ENCODE measurements at places on chromosomes 13 and 19.
A peak's percentile ranks its signal among the peaks of the same experiment; 100 is the strongest.

GRCh38 chr13:26914148-26914547 is 153.6 kb upstream of the GPR12 start:
- DNase-seq: no peak

GRCh38 chr13:39455521-39456175 is 147.3 kb downstream of the LHFPL6 start:
- no peak for DNase-seq

GRCh38 chr19:3346677-3347353 is 19.6 kb upstream of the NFIC start:
- no peak for DNase-seq

GRCh38 chr13:84303035-84303434 is 420.8 kb upstream of the SLITRK1 start:
- DNase-seq: no peak

DNA sequence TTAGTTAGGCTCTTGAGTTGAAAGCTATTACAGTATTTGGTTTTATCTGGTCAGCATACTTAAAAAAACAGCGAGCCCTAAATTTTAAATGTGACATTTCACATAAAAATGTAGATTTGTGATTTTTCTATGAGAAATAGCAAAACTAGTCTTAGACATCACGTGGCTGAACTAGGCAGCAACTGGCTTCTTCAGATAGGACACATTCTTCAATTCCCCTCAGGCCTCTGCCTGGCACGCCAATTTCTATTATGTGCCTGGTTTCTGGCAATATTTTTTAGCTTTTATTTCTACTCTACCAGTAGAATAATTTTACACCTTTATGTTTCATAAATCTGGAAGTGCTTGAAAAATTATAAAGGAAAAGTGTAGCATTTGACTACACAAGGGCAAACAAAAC is 433.7 kb downstream of the DIAPH3 start:
- DNase-seq: no peak

GRCh38 chr13:44795176-44795575 is 194.1 kb downstream of the NUFIP1 start:
- DNase-seq: no peak

GRCh38 chr19:2973229-2973628 is 4.1 kb upstream of the TLE6 start:
- no peak for DNase-seq

DNA sequence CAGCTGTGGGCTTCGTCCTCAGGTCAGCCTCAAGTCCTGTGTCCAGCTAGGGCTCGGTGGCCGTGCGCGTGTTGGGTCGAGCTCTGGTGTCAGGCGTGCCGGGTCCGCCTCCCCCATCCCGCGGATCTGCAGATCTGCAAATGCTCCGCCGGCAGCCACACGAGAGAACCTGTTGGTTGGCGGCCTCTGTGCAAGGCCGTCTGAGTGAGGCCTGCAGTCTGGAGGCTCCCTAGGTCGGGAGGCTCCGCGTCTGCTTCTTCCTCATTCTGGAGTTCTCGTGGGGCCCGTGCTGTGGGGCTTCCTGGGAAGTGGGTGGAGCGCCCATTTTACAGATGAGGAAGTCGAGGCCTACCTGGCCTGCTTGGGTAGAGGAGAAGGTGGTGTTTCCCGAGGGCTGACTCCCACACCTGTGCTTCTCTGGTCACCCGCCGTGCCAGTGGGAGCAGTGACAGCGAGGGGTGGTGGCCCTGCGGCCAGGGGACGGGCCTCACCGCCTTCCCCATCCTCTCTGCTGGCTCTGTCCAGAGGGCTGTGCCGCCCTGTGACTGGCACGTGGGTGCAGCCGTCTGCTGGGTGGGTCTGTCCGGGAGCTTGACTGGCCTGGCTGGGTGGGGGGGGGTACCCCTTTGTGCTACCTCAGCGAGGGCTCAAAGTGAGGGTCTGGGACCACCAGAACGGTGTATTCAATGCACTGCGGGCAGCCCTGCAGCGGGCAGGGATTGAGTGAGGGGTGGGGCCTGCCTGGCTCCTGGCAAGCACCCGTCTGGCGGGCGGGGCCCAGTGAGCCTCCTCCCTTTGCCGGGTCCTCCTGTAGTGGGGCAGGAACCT is 3.3 kb downstream of the CSNK1G2 start:
- DNase-seq: no peak

GRCh38 chr13:100254002-100254401 is 165.1 kb downstream of the PCCA start:
- no peak for DNase-seq

- no peak for DNase-seq
Measured at GRCh38 chr13:26480246-26480855, 77.1 kb upstream of the WASF3 start.

DNA sequence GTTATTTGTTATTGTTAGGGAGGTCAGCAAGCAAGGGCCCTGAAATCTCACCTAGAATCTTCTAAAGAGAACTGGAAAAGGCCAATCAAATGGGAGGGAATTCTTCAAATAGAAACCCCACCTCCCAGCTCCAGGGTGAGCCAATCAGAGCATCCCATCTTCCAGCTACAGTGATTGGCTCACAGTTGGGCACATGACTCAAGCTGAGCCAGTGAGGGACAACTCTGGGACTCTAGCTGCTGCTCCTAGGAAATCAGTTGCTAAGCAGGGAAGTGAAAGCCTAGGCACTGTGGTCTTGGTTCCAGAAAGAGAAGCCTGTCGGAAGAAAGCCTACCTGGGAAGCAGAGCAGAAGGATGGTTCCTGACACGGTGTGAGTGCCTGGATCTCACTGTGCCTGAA is 13.4 kb downstream of the TM6SF2 start:
- DNase-seq: peak; percentile 74

DNA sequence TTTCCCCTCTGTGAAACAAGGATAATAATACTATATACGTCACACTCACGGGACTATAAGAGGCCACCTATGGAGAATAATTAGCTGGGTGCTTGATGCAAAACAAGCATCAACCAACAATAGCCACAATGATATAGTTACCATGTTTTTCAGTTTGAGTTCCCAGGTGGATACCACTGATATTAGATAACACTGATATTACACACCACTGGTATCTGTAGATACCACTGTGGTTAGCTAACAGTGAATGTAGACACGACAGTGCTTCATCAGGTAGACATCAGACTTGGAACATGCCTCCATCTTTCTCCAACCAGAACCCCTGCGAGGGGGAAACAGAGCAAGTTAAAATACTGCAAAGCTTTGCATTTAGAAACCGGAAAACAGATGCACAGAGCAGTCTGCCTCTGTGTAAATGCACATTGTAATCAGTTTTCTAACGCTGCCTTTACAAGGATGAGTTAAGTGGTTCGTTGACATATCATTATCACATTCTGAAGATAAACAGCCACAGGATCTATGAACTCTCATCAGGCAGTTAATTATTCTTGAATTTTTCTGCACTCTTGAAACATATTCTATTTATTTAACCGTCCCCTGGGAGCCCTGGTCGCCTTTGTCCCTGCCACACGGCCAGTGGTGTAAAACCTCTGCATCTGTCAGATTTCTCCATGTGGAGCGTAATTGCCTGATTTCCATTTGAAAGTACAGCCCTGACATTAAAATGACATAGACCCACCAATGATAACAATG is 80.7 kb downstream of the RNASEH2B start:
- peak; percentile 32 for DNase-seq

DNA sequence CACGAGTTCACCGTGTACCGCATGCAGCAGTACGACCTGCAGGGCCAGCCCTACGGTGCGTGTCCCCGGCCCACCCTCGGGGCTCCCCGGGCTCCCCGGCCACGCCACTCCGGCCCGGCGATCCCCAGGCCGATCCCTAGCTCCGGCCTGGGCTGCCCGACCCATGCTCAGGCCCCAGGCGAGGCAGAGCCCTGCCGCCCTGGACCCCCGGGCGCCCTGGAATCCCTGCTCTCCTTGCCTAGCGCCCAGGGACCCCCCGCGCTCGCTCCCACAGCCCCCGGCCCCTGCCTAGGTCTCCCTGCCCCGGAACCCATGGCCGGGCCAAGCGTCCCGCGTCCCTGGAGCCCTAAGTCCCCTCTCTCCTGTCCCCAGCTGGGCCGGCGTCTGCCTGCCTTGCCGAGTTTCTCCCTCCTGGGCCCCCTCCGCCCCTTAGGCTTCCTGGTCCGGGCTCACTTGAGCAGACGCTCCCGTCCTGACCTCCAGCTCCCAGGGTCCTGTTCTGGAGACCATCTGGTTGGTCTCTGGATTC is 494 bp downstream of the NCLN start:
- no peak for DNase-seq

DNA sequence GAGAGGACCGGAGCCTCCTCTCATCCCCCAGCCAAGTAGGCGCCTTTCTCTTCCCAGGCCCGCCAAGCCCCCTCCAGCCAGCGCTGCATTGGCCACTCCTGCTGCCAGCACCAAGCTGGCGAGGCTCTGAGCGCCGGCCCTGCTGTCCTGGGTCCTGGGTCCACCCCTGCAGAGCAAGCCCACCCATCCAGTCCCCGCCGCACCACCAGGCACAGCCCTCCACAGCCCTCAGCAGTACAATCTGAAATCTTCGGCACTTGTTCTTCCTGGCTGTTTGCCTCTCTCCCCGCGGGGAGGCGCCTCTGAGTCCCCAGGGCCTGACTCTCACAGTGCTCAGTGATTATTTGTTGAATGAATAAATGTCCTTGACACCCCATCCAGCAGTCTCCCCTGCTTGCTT is 236.4 kb upstream of the SGCG start:
- DNase-seq: no peak

- no peak for DNase-seq
Measured at GRCh38 chr19:19096641-19097627, 33.1 kb downstream of the SLC25A42 start.

DNA sequence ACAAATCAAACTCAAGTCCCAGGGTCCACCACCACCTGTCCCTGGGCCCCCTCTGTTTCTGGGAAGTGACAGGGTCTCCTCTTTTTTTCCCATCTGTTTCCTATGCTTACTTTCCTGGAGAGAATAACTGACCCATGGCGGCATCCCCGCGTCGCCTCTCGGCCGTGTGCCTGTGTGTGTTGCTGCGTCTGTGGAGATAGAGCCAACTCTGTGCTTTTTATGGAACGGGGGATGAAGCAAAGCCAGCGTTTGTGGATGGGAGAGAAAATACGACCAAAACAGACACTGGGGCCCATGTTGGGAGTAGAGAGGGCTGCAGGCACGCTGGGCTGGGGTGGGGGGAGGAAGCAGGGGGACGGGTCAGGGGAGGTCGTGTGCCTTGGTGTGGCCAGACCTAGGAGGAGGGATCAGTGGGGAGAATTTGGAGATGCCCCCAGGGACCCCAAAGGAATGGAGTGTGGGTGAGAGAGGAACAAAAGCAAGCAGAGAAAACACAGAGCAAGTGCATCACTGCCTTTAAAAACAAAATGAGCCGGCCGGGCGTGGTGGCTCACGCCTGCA is 16.6 kb downstream of the PLK5 start:
- DNase-seq: no peak

GRCh38 chr13:36680913-36681312 is 7.1 kb downstream of the SERTM1 start:
- DNase-seq: no peak

DNA sequence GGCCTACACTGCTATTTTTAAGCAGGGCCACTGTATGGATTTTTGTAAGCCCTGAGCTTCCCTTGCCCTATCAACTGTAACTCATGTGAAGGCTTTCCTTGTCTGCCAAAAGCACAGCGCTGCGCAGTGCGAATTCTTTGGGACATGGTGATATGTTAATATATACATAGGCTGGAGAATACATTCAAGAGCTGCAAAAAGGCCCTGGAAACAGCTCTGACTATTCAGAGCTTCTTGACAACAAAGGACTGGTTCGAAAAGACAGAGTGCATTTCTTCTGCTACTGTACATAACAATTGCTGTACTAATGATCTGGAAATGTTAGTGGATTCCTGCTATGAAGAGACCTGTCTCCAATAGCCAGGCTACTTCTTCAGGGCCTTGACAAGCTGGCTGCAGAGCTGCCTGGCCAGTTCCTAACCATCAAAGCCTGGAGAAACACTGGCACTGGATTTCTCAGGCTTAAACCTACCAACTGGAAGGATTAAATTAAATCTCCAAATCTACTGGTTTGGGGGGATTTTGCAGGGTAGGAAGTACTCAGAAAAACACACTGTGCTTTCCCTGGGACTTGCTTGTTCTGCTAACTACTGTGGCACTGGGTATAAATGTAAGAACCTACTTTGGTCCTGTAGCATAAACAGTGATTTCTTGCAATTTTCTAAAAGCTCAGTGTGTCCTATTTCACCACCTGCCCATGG is 246.9 kb downstream of the DNAJC15 start:
- DNase-seq: no peak

GRCh38 chr13:26202365-26202972 is 19.6 kb downstream of the RNF6 start:
- no peak for DNase-seq

- no peak for DNase-seq
Measured at GRCh38 chr19:51520728-51521127, 10.7 kb downstream of the SIGLEC6 start.

- DNase-seq: no peak
Measured at GRCh38 chr13:45691667-45692066, 10.5 kb upstream of the CBY2 start.

GRCh38 chr19:406971-407510 is 1.9 kb downstream of the C2CD4C start:
- DNase-seq: no peak

- DNase-seq: no peak
Measured at GRCh38 chr19:40547836-40548235, 28.8 kb upstream of the SHKBP1 start.

DNA sequence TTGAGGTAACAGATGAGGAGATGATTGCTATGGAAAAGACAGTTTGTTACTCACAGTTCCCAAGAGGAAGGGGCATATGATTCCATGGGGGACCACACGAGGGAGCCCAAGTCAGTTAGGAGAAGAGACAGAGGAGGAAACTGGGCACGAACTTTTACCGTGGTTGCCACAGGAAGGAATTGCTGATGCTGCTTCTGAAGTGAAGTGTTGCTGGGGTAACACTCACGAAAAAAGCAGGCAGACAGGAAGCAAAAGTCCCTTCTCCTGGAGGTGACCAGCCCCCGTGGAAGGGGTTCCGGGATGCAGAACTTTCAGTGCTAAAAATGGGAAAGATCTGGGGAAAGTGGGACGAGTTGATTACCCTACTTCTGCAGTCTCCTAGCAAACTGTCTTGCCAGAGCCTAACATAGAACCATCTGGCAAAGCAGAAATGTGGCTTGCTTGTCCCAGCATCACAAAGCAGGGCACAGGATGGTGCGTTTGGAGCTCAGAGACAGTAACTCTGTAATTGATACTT is 35.4 kb upstream of the MAP3K10 start:
- DNase-seq: peak; percentile 55

- DNase-seq: peak; percentile 86
Measured at GRCh38 chr19:40614622-40615411, 13.6 kb downstream of the LTBP4 start.

- DNase-seq: no peak
Measured at GRCh38 chr13:100543872-100544602, 44.6 kb downstream of the GGACT start.

DNA sequence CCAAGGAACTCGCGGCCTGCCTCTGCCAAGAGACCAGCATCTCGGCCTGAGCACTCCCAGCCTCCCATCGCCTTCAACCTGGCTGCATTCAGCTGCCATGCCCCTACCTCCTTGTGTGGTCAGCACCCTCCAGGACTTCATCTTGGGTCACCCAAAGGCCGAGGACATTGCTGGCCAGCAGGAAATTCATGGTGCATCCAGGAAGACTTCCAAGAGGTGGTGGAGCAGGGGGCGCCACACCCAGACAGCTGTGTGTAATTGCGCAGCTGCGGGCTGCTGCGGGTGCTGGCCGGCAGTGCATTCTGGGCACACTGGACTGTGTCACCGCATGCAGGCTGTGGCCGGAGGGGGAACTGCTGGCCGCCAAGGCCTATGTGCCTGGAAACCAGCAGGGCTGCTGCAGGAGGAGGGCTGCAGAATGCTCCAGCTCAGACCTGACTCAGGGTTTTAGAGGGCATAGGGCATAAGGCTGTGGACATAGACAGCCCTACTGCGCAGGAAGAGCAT is 164.3 kb upstream of the TUBA3C start:
- DNase-seq: no peak

GRCh38 chr13:40017662-40018262 is 362.3 kb downstream of the COG6 start:
- no peak for DNase-seq
